ENCODE measurements at places on chromosomes 7 and 10. TPM values are rescaled to one million over a fixed set of nuclear protein-coding genes. Genes with fewer than 3 reads are reported as not detected.
A peak's percentile ranks its signal among the peaks of the same experiment; 100 is the strongest.

MLXIPL gene
- total RNA-seq, result 1.6 TPM

PCBD1 gene
- total RNA-seq, result 122 TPM

KEL gene
- 0.59 TPM for total RNA-seq

SPDYE9 gene
- 0.54 TPM for total RNA-seq

SLC35G1 gene
- 21.9 TPM for total RNA-seq

SLC16A9 gene
- 5.7 TPM for total RNA-seq

NPSR1 gene
- not detected for total RNA-seq

SUN3 gene
- not detected for total RNA-seq

- DNase-seq, result no peak
These were observed 30.6 kb downstream of the SUFU start for GRCh38 chr10:102534333-102534732.

DNA sequence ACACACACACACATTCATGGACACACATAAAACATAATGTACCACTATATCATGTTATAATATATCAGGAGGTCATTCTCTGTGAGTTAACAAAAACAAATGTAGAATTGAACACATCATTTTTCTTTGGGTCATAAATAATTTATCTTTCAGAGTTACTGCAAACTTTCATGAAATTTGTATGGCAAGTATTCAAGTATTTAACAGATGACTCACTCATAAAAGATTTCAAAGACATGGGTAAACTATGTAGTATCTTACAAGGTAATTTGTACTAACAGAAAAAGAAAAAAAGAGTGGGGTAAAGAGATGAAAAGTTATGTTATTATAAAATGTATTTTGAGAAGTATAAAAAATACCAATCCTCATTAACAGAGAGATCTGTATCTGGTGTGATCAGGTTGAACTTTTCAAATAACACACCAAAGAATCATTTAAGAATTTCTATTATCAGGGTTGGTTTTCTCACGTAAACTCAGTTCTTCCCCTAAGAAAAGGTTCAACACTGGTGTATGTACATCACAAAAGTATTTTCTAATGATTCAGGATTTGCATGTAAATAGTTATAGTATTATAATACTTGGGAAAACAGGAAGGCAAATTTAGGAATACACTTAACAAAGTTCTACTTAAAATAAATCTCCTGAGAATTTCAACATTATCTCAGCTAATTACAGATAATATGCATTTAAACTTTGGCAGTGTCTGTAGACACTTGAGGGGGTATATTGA lies 933.1 kb upstream of the LRRN3 start:
- DNase-seq, result no peak

DNA sequence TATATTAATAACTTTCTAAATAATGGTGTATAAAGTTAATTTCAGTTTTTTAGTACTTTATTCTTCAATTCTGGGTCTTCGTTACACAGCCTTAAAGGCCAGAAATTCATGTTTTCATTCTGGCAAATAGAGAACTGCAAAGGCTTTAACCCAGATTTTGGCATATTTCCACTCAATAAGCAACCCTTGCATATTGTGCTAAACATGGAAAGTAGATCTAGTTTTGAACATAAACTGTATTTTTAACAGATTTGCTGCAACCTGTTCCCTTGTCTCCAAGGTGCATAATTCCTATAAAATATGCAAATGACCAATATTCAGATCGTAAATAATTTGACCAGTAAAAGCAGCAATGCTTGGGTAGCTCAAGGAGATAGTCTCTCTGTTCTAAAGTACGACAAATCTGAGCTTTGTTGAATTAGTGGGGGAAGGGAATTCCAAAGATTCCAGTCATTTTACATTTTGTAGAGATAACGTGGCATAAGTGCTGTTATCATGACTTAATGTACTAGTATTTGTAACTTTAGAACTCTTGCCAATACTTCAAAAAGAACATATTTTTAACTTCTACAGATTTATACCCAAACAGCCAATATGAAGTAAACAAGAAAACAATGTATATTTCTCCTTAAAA lies 46.4 kb upstream of the RSBN1L start:
- DNase-seq, result peak; percentile 16

- DNase-seq, result no peak
These were observed 582.5 kb downstream of the CNTNAP2 start for GRCh38 chr7:146698995-146699610.

- DNase-seq, result no peak
These were observed 16.5 kb downstream of the YKT6 start for GRCh38 chr7:44217223-44217714.

DNA sequence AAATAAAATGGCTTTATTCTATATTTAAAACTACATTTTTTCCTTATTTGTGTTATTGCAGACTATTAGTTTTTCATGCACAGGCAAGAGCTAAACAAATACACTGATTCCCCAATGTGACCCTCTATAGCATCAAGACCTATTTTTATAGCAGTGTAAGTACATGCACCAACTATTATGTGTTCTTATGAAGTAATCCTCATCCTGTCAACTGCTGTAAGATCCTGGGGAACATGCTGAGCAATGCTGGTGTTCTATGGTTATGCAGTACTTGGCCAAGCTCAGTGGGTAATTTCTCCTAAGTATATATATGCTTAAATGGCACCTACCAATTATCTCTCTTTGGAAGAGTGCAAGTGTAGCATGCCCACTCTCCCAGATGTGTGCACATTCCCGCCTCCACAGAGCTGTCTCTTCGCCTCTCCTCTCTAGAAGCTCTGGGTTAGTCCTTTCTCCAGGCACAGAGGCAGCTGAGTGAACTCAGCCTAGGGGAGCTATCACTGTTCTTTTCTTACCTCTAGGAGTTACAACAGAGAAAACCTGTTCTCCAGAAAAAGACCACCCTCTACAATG lies 428.8 kb downstream of the KCNMA1 start:
- DNase-seq, result no peak

DNA sequence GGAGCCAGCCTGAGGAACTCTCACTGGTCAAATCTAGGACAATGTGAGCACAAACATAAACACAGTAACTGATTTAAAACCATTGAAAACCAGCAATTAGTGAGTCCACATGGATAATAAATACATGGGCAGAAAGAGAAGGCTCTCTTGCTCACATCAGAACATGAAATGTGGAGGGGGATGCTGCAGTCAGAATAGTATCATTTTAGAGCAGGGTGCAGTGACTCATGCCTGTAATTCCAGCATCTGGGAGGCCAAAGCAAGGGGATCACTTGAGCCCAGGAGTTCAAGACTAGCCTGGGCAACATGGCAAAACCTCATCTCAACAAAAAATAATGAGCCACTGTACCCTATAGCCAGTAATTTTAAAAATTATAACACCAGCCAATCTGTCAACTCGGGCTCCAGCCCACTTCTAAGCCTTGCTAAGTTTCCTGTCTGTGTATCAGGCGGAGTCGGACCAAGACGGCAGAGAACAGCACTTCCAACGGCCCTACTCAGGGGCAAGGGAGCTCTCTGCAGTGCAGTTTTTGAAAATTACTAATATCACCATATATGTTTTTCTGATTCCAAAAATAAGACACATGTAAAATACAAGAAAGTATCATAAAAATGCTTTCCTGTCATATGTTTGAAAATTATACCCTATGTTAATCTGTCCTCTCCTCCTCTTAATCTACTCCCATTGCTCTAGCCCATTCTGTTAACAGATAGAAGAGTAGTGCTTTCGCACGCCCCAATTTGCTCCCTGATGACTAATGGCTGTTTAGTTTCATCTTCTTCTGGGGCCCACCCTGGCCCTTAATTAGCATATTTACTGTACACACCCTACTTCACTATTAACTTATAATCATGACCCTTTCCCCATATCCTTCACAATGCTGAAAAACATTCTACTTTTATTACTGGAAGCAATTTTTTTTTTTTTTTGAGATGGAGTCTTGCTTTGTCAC lies 17.1 kb downstream of the URGCP start:
- no peak for DNase-seq

DNA sequence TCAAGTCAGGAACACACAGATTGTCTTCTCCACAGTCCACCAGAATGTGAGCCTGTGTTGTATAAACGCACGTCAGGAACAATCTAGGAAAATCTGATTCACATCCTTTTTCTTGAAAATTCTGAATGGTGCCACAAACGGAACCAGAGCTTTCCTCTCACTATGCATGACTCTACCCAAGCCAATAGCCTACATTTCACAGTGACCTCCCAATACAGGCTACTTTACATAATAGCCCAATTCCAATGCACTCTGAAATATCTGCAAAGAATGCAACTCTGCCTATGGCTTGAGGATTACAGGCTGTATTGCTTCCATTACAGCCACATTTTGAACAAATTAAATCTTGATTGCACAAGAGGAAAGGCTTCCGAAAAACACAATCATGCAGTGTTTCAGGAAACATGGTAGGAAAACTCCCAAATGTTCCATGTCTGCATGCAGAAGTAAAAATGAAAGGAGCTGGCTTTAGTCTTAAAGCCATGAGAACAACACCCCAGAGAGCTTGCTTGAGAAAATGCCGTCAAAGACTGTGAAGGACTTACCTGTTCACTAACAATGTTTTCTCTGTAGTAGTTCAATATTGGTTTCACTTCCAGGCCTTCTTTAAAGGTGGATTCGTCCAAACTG lies 113.9 kb downstream of the ITGA8 start:
- no peak for DNase-seq

DNA sequence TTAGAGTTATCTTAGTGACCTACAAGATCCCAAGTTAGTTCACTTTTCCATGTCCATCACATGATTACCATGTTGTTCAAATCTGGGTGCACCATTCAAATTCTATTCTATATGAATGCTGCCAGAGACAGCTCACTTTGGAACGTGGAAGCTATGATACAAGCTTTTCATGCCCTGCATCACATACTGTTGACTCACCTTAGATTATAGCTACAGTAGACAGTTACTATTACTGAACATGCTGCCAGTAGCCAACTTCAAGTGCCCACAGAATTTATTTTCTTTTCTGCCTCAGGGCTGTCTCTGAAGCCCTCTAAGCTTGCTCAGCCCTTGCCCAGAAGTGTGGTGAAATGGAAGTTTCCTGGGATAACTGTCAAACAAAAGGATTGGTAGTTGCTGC lies 231.1 kb downstream of the GPR158 start:
- no peak for DNase-seq
